Stimulated activated CD8-positive, alpha-beta memory T cell treated with anti-CD3 and anti-CD28 coated beads, Interleukin-4, amount 100 ng/mL, for 1 hour (primary cell): ENCODE measurements at places on chromosomes 13 and 19.

GRCh38 chr13:106103779-106104178, 431.7 kb downstream of the EFNB2 start:
- DNase-seq: no peak

DNA sequence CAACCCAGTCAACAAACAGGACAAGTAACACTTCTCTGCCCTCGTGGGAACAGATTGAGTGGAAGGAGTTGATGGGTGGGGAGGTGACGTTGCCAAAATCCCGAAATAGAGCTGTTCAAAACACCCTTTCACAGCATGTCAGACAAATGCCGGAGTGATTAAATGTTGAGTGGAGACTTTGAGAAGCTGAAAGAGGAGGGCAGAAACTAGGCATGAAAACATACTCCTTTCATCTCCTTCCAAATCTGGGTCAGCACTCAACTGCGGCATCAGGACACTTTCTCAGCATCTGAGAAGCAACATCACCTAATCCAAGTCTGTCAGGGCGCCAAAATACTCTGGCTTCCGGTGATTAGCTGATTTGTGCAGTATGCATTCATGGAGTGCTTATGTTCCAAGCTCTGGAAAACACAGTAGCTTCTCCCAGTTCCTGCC, 51.5 kb upstream of the MRI1 start:
- DNase-seq: no peak

- no peak for DNase-seq
Observed at GRCh38 chr13:86878781-86879180, 792.4 kb upstream of the SLITRK5 start.

GRCh38 chr13:37753776-37754175, 115.8 kb downstream of the TRPC4 start:
- no peak for DNase-seq

- no peak for DNase-seq
Observed at GRCh38 chr13:78193846-78194245, 275.2 kb upstream of the EDNRB start.

DNA sequence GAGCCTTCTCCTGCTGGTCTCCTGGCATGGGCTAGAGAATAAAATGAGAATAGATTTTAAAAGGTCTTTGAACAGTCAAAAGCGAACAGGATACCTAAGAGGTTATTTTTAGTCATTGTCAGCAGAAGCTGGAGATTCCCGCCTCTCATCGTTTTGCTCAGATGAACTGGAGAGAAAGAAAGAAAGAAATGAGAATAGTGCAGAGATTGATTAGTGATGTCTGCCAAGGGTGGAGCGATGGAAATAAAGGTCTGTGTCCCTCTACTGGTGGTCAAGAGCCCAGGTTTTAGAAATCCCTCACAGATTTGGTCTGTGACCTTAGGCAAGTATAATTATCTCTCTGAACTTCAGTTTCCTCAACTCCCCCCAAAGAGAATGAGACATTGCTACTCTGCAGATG, 5.3 kb downstream of the NCAN start:
- no peak for DNase-seq

- no peak for DNase-seq
Observed at GRCh38 chr19:28609091-28609755, 603.7 kb downstream of the UQCRFS1 start.

DNA sequence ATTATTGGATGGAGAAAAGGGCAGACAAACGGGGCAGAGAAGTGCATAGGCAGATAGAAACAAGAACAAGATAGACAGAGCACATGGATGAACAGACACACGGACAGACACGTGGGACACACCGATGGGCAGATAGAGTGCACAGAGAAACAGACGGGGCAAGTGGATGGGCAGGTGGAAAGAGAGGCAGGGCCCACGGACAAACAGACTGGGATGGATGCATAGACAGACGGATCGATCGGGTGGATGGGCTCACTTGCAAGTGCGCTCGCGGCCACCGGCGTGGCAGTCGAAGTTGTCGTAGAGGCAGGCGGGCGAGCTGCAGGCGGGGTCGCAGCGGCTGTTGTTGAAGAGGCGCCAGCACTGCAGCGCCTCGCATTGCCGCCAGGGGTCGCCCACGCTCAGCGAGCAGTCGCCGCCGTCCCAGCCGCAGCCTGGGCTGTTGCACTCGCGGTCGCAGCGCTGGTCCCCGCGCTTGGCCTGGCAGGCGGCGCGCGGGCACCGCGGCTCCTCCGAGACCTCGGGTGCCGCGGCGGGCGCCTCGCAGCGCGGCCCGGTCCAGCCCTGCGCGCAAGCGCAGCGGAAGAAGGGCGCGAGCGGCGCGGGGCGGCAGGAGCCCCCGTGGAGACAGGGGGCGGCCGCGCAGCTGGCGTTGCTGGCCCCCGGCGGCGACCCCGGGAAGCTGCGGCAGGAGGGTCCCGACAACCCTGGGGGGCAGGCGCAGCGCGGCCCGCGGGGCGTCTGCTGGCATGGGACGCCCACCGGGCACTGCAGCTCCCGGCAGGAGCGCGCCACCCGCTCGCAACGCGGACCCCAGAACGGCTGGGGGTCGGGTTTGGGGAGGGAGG, 23.3 kb downstream of the NOTCH3 start:
- peak; percentile 64 for DNase-seq
